ENCODE measurements at places on chromosomes 13 and 19.

GRCh38 chr13:104057861-104058260 is 991.6 kb upstream of the SLC10A2 start:
- no peak for DNase-seq

DNA sequence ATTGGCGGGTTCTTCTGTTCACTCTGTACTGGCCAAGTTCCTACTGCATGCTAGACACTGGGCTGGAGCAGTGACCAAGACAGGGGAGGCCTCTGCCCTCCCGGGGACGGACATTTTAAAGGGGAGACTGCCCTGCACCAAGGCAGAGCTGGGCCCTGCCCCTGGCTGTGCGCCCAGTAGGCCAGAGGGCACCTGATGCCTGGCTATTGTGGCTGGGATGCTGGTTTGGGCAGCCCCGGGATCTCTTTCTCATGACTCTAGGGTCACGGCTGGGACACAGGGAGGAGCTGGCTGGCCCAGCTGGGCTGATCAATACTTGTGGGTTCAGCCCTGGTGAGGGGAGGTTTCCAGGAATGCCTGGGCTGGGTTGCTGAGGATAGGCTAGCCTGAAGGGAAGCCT is 17.7 kb downstream of the LIPE start:
- DNase-seq, result no peak

GRCh38 chr13:76600081-76600480 is 286.1 kb downstream of the KCTD12 start:
- DNase-seq, result no peak

DNA sequence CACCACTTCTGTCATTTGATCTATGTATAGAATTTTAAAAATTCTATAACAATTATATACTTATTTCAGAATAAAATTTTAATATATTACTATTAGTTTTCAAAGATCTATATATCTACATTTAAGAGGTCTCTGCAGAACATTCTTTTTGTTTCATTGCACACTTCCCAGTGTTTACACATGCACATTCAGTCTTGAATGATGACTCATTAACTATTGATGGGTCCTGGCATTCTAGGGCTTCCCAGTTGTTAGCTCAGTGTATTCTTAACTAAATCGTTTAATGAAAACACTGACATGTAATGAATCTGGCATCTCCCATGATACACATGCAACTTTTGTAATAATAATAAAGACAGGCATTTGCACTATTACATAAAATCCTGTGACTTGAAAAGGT is 324.6 kb downstream of the KLF12 start:
- DNase-seq, result no peak

DNA sequence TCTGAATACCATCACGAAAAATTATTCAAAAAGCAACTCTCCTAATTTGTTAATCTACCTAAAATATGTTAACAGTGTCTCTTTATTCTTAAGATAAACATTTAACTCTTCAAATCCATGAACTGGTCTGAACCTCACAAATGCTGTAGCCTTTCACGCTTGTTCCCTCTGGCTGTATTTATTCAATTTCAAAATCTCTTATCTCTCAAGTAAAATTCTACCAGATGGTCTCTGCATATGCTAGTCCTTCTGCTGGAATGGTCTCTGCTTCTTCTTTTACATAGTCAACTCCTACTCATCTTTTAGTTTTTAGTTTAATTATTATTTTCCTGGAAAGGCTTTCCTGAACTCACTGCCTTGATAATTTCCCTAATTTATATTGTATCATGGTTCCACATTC is 232.9 kb upstream of the PCDH20 start:
- DNase-seq, result no peak

DNA sequence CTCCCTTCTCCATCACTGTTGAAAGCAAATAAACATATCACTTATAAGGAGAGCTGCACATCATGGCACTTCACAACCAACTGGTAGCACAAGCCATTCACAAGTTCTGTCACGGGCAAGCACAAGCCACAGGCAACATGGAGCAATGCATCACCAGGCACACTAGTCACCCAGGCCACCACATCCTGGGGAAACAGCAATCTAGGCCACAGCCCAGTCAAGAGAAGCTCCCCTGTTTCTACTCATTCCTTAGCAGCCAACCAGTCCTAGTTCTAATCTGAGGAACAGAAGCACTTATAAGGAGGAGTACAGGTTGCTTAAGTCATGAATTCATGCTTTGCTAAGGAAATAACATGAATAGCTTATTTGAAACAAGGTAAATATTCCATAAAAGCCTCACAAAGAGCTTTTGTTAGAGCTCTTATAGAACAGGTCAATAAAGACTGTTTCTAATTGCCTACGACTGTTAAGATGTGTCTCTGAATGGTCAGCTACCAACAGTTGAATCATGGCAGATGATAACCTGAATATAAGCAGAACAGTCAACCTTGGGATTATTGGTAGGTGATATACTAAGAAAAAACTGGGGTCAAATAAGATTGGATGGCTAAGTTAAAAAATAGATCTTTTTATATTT is 169.0 kb downstream of the TBC1D4 start:
- no peak for DNase-seq

DNA sequence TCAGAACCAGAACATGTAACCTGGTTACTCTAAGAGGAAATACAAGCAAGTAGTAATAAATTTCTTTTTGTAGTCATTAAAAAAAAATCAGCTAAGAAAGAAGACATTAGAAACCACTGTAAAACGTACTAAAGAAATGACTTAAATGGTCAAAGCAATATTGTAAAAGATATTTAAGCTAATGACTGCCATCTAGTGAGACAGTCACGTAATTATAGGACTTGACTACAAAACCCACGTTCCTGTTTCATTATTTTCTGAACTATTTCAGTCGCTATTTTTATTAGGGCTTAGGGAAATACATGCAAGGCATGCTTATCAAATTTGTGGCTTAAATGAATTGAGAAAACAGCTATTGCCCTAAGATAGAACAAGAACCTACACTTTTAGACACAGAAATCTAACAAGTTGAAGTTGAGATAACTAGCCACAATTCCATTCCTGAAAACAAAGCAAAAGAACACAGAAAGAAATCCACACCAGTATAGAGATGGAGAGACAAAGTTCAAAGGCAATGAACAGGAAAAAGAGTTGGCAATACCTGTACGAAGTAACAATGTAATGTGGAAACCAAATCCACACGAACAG is 17.9 kb downstream of the ALG5 start:
- no peak for DNase-seq

DNA sequence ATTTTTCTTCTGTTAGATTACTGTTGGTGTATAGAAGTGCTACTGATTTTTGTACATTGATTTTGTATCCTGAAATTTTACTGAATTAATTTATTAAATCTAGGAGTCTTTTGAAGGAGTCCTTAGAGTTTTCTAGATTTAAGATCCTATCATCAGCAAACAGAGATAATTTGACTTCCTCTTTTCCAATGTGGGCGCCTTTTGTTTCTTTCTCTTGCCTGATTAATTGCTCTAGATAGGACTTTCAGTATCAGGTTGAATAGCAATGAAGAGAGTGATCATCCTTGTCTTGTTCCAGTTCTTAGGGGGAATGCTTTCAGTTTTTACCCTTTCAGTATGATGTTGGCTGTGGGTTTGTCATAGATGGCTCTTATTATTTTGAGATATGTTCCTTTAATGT is 5.6 kb upstream of the CD33 start:
- DNase-seq, result no peak

DNA sequence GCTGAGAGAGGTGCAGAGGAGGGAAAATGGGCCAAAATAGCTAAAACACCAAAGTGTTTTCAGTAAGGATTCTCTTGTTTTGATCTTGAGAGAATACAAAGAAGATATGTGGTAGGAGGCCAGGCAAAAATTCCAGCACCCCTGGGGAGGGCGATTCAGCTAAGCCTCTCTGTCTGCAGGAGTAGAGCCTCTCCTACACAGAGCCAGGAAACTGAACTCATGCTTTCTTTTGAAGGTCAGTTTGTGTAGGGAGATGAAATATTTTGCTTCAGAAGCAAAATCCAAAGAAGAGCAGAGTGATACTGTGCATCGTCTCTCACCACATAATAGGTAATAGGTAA is 565.0 kb downstream of the FGF9 start:
- no peak for DNase-seq

GRCh38 chr13:42354241-42355091 is 82.5 kb downstream of the AKAP11 start:
- DNase-seq, result no peak

DNA sequence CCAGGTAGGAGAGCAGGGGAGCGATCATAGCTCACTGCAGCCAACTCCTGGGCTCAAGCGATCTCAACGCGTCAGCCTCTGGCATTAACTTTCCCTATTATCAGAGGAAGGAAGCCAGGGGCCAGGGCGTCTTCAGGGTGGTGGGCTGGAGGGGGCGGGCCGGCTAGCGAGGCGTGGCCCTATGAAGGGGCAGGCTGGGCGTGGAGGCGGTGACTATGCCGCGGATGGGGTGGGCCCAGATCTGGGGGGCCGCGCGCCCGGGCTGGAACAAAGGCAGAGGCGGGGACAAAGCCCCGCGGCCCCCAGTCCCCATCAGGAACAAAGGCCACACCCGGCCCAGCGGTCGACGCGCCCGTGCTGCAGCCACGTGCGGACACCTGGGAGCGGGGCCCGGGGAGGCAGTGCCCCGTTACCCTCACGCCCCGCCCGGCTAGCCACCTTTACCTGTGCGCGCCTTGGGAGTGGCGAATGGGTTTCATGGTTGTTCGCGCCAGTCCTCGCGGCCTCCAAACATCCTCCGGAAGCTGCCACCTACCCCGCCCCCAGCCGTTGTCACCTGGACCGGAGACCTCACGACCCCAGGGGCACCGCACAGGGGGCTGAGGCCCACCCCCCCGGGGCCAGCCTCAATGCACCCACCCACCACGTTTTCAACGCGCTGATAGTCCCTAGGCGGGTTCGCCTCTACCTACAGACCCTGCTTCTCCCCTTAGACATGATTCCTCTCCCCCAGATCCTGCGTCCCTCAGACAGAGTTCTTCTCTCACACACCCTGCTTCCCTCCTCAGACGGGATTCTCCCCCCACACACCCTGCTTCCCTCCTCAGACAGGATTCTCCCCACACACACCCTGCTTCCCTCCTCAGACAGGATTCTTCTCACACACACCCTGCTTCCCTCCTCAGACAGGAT is 5.4 kb upstream of the TRIM28 start:
- no peak for DNase-seq

DNA sequence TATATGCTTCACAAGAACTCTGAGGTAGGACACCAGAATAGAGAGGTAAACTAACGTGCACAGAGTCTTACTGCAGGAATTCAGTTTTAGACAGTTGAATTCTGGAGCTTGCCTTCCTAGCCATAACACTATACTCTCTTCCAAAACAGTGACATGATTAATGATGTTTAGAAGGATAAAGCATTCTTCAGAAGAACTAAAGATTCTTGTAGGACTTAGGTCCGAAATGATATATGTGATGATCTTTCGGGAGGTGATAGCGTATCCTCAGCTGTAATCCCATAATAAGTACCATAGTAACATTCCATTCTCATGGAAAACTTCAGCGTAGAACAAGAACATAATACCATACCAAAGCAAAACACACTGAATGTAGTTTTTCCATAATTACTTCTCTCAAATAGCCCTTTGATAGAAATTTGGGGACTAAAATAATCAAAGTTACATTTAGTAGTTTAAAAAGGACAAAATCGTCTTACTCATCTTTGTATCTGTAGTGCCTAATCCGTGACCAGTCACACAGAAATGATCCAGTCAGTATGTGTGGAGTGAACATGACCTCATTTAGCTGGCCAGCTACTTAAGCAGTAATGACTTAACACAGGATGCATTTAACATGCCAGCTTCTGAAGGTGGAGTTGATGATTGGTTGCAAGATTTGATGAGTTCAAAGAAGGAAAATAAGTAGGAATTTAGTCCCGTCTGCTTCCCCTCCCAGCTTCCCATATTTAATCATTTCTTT is 38.4 kb downstream of the PIBF1 start:
- no peak for DNase-seq

DNA sequence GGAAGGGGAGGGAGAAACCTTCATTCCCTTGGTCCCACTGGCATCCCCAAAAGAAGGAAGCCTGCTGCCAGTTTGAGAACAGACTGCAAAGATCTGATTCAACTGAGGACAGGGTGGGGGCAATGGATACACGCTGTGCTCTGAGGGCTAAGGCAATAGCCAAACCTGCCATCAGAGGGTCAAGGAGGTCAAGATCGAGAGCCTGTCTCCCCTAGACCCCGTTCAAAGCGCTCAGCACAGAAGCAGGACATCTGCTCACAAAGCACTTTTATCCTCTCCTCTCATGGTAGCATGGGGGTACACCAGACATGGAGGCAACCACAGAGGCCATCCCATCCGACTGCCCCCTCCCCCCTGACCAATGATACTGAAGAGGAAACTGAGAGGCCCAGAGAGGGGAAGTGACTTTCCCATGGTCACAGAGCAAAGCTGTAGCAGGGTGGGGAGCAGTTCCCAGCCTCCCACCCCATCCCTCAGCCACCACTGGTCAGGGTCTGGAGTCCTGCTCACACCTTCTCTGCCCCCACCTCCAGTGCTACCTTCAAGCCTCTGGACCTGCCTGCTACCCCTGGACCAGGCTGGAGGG is 11.1 kb downstream of the POU2F2 start:
- no peak for DNase-seq

DNA sequence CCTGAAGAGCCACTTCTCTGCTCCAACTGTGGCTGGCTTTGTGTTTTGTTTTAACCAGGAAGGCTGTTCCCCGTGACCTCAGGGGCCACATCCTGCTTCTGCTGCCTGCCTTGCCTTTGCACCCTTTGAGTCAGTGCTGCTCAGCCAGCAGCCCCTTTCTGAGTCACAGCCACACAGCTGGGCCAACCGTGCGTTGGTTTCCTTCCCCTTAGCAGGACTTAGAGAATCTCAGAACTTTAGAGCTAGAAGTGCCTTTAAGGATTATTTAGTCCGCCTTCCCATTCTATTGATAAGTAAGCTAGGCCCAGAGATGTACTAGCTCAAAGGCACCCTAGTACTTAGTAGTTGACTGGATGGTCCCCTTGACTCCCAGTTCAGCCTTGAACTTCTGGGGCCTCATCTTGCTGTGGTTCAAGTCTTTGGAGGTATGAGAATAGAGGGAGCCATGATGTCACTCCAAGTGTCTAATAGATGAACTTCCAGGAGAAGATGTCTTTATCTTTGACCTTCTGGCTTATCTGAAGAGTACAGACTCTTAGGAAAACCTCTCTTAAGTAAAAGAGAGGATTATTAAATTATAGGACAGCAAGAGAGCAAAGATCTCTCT is 8.0 kb downstream of the RGCC start:
- DNase-seq, result peak; percentile 62

DNA sequence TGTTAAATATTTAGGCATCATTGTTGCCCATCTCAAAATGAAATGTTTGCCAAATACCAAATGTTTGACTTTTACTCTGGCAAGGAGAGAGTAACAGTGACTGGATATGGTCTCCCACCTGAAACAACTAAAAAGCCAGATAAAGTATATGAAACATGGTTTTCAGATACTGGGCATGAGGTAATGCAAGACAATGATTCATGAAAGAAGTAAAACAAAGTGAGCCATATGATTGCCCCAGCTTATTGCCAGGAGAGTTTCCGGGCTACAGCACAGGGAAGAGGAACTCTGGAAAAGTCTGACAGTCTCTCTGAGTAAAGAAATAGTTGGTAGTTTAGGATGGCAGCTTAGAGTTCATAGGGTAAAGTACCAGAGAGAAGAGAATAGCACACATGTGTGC is 354.6 kb downstream of the DNAJC15 start:
- DNase-seq, result no peak
